ENCODE measurements at places on chromosomes 1 and 21.

DNA sequence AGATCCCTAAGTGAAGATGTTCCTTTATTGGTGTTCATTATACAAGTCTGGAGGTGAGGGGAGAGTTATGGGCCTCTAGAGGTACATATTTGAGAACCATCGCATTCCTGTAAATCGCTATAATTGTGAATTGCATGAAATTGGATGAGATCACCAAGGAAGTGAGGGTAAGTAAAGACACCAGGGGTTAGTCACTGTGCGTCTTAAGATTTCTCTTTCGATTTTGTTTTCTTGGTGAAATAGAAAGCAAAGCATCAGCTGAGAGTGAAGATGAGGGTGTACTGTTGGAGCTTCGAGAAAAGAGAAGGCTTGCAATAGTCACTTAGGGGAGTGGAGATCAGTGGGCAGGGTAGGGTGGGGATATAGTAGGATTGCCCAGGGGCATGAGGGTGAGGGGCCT lies 82.1 kb downstream of the RAVER2 start:
- DNase-seq, result no peak

- no peak for DNase-seq
Observed at GRCh38 chr1:27643600-27644368, 8.8 kb upstream of the FGR start.

DNA sequence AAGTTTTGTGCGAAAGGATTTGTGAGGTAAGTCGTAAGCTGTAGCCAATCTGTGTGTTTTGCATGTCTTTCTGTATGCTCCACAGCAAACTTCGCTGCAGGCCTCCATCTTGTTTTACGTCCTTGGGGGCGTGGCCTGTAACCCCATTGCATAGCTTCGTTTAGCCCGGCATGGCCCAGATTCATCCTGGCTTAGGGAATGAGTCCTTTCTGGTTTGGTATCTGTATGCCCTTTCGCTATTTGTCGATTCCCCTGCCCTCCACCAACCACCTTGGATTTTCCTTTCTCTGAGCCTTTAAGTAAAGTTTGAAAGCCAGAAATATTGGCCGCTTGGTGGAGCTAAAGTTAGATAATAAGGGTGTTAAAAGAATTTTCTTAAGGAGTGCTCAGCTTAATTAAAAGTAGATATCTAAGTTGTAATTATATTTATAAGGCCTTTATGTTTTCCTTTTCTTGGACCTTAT lies 1.1 kb downstream of the THEM4 start:
- DNase-seq, result no peak

DNA sequence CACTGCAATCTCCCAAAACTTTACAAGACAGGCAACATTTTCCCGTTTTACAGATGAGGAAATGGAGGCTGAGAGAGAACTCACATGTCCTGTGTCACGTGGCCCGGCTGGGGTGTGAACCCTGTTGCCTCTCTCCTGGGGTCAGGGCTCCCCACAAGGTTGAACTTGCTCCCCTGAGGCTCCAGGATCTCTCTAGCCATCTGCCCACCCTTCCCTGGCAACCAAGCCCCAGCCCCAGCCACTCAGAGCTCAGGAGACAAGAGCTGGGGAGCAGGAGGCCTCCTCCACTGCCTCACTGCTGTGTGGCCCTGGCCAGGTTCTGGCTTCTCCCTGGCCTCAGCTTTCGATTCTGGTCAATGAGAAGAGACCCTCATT lies 11.8 kb downstream of the LAPTM5 start:
- DNase-seq, result no peak

GRCh38 chr1:186512698-186513457 lies 52.0 kb upstream of the PDC start:
- DNase-seq, result no peak

DNA sequence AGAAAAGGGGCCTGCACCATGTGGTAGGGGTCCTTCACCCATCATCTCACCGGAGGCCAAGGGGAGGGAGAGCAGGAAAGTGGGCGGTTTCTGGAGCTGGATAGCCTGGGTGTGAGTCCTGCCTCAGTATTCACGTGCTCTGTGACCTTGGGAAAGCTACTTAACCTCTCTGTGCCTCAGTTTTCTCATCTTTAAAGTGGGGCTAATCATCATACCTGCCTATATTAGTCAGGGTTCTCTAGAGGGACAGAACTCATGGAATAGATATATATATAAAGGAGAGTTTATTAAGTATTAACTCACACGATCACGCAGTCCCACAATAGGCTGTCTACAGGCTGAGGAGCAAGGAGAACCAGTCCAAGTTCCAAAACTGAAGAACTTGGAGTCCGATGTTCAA lies 78.7 kb downstream of the FBXO2 start:
- DNase-seq, result no peak

- no peak for DNase-seq
Observed at GRCh38 chr21:41521489-41522027, 13.6 kb upstream of the TMPRSS2 start.

DNA sequence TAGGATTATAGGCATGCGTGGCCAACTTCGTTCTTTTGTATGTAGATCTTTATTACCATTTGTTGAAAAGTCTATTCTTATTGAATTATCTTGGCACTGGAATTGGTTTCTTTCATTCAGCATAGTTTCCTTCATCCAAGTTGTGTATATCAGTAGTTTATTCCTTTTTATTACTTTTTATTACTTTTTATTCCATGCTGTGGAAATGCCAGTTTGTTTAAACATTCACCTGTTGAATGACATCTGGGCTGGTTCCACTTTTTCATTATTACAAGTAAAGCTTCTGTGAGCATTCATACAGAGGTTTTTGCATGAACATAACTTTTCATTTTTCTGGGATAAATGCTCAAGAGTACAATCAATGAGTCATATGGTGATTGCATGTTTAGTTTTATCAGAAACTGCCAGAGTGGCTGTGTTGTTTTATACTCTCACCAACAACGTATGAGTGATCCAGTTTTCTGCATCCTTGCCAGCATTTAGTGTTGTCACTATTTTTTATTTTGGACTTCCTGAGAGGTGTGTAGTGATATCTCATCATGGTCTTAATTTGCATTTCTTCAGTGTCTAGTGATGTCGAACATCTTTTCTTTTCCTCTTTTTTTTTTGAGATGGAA lies 28.6 kb downstream of the PTPRU start:
- DNase-seq, result no peak

DNA sequence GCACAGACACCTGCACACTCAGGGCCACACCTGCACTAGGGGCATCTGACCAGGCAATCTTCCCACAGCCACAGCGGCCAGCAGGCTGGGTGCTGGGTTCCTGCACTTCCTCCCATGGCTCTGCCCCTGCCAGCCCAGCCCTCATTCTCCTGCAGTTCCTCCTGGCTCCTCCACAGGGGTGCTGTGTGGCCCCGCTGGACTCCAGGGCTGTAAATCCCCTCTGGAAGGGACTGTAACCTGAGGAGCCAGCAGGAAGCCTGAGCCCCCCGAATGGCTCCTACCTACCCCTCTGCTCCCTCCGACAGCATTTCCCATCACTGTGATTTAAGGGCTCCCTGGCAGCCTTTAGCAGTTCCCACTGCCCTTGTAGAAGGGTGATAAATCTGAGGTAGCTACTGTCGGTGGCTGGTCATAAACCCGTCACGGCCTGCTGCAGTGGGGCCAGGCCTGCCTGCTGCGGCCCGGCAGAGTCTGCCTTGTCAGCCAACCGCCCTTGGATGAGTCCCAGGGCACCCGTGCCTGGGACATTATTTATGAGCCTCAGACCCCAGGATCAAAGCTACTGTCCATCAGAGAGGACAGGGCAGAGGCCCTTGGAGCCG lies 8.8 kb downstream of the UBL4B start:
- DNase-seq, result no peak

GRCh38 chr1:55580845-55581332 lies 365.7 kb upstream of the USP24 start:
- DNase-seq, result no peak

- DNase-seq, result no peak
Observed at GRCh38 chr1:211126622-211127021, 7.3 kb downstream of the KCNH1 start.

DNA sequence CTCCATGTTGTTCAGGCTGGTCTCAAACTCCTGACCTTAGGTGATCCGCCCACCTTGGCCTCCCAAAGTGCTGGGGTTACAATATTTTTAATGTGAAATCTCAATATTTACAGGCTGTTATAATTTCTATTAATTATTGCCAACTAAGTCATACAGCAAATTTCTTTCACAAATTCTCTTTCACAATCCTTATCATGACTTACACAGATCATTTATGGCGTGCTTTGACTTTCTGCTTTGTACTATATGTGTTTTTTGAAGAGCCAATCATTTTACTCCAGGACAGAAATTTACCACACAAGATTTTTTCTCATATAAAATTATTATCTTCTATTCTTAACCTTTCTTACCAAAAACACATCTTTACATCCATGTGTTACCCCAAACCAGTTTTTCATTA lies 1729.9 kb downstream of the NCAM2 start:
- no peak for DNase-seq

GRCh38 chr1:152801333-152801732 lies 4.8 kb downstream of the LCE1D start:
- DNase-seq, result no peak

GRCh38 chr1:62228136-62228882 lies 33.7 kb downstream of the L1TD1 start:
- DNase-seq, result no peak

DNA sequence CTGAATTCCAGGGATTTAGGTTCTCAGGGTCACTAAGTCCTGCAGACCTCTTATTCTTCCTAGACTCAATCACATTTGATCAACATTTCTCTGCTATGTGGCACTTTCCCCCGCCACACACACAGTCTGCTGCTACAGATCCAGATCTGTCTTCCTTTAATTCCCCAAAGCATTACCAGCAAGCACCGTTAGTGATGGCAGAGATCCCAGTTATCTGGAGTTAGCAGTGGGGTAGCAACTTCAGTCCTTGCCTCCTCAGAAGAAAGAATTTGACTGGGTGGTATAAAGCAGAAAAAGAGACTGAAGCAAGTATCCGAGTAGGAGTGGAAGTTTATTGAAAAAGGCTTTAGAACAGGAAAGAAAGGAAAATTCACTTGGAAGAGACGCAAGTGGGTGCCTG lies 100.4 kb upstream of the ETV3 start:
- DNase-seq, result no peak

GRCh38 chr1:52253421-52253820 lies 111.5 kb downstream of the ZFYVE9 start:
- no peak for DNase-seq

- no peak for DNase-seq
Observed at GRCh38 chr1:88530246-88530645, 153.8 kb upstream of the PKN2 start.

DNA sequence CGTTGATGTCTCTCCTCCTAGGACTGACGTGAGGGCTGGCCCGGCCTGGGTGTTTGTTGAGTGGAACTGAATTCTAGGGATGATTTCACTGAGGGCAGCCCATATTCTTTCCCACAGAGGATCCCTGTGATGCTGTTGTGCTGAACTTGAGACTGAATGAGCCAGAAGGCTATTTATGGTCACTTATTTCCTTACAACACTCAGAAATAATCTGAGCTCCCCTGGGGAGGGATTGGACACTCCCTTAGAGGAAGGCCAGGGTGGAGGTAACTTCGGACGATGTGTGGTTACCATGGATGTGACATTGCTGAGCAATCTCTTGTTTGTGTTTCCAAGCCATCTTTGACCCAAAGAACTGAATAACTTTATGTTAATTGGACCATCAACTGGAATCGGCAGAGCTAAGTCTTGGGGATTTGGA lies 5.1 kb upstream of the TMCO4 start:
- no peak for DNase-seq

GRCh38 chr1:30511106-30511505 lies 212.3 kb downstream of the MATN1 start:
- no peak for DNase-seq

All from caudate nucleus (tissue), 63 donors.